ENCODE measurements at places on chromosomes 3 and 15. TPM values are rescaled to one million over a fixed set of nuclear protein-coding genes. Genes with fewer than 3 reads are reported as not detected.
A peak's percentile ranks its signal among the peaks of the same experiment; 100 is the strongest.

DNA sequence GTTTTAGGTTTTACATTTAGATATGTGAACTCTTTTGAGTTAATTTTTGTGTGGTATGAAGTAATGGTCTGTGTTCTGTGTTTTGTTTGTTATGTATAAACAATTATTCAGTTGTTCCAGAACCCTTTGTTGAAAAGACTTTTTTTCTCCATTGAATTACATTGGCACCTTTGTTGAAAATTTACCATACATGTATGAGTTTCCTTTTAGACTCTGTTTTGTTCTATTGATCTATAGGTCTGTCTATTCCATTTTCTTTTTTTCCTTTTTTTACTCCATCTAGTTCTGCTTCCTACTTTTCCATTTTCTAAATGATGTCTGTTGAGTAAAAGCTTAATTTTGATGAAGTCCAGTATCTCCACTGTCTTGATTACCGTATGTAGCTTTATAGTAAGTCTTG lies 31.4 kb downstream of the ARIH2 start:
- no peak for DNase-seq

DNA sequence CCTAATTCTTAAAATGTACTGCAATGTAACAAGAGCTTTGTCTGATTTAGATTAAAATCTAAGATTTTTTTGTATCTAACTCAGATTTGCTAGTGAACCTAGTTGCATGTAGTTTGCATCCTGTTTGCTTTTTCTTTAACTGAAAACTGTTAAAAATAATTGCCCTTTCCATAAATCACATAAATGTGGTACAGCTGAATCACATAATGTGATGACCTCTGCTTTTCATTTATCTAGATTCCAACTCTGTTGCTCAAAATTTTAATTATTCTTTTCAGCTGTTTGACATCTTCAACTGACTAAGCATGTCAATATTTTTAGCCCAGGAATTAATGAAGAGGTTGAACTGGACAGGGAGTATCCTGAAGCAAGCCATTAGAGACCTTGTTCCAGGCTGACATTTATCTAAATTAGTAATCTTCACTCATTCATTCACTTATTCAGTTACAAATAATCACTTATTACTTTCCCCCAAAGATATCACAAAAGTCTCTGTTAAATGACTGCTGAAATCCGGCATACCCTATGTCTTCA lies 101.9 kb upstream of the PLXND1 start:
- no peak for DNase-seq

DNA sequence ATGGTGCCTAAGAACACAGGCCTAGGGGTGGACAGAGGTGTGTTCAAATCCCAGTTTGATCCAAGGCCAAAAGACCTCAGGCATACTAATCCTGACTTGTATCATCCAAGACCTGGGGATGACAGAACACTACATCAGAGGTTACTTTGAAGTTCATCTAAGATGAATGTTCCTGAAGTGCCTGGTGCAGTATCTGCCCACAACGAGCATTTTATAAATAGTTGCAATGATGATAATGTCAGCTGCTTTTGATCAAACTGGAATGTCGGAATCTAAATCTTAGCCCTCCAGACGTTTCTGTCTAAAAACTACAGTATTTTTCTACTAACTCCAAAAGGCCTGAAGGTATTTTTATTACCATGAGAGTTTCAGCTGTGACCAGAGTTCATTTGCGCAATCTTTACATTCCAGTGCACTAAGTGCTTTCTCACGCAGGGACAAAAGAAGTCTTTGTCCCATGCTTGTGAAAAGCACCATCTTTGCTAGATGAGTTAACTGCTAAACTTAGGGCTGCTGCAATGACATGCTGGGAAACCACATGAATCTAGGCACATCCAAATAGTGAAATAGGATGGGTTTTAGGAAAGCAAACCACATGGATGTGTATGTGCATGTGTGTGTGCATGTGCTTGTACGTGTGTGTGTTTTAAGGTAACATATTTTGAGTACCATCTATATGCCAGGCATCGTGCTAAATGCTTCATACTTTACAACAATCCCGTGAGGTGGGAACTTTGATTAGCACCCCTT lies 18.1 kb downstream of the ANXA2 start:
- DNase-seq: peak; percentile 91

- no peak for DNase-seq
Measured at GRCh38 chr15:29682361-29682760, 139.9 kb downstream of the TJP1 start.

Gene ALDH1L1
- 17.1 TPM for total RNA-seq

GRCh38 chr3:141413801-141414689 lies 45.7 kb downstream of the ZBTB38 start:
- DNase-seq: peak; percentile 18

Gene RTP3
- total RNA-seq: not detected

- peak; percentile 14 for DNase-seq
Measured at GRCh38 chr3:169575381-169575780, 88.1 kb downstream of the MECOM start.

DNA sequence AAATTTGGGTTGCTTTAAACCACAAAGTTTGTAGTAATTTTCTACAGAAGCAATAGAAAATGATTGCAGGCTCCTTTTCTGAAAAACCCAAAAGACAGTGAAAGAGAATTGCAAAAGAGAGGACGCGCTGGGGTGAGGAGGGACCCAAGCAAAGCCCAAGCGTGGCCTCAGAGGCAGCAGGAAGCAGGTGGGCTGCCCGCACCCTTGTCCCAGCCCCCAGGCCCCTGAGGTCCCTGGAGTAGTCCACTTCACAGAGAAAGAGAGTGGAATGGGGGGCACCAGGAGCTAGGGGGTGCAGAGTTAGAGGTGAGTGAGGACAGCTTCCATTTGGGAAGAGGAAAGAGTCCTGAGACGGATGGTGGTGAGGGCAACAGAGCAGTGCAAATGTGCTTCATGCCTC lies 11.6 kb downstream of the DNAJB8 start:
- no peak for DNase-seq

DNA sequence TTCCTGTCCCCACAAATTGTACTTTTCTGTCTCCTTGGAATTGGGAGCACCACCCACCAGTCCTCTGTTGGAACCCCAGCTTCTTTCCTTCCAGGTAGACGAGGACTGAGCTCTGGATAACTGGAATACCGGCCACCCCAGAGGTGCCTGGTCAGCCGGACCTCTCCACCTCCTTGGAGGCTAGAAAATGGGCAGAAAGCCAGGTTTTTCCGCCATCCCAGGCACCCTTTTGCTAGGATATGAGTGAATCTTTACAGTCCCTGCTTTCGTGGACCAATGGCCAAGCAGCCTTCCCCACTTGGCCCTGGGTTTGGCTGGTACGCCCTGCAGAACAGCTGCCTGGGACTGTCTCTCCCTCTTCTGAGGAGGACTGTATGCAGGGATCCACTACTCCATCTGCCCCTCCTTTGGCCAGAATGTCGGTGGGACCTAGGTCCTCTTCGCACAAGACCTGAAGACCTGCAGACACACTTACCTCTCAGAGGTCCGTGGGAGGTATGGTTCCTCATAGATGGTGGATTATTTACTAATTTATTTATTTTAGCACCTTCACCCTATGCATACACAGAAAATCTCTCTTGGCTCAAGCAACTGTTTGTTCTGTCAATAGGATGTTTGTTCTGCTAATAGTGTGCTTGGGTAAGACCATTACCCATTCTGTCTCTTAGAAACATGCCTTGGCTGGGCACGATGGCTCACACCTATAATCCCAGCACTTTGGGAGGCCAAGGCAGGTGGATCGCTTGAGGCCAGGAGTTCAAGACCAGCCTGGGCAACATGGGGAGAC lies 8.6 kb upstream of the CHAC1 start:
- DNase-seq: no peak

GRCh38 chr3:133271539-133271938 lies 128.3 kb upstream of the BFSP2 start:
- DNase-seq: no peak

Gene KIF23
- 124 TPM for total RNA-seq

- DNase-seq: no peak
Measured at GRCh38 chr15:43151688-43152087, 18.3 kb downstream of the TMEM62 start.

DNA sequence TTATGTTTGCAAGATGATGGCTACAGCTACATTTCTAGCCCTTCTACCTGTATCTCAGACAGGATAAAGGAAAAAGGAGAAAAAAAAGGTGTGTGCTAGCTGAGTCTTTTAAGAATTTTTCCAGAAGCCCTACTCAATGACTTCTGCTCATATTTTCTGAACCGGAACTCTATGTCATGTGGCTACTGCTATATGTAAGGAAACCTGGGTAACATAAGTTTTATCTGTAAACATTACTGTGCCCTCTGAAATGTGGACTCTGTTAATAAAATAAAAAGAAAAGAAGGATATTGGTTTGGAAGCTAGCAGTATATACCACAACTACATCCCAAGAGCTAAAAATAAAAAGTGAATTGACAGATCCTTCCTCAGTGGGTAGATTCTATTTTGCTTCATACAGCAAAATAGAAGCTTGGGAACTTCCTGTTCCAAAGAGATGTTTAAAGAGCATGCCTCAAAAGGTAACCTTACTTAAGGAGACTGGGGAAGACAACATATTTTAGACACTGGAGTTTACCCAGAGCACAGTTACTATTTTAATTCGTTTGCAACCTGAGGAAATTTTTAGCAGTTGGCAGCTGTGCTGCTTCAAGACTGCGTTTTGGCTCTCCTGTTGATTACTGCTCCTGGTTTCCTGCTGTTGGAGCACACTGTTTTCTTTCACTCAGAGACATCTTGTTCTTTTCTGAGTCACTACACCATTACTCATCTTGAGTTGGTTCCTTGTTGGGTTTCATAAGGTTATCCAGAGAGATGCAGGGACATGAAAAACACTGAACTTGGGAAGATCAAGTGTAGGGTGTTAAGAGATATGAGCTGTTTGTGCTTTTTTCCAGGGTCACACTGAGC lies 280.7 kb downstream of the NFKBIZ start:
- no peak for DNase-seq

DNA sequence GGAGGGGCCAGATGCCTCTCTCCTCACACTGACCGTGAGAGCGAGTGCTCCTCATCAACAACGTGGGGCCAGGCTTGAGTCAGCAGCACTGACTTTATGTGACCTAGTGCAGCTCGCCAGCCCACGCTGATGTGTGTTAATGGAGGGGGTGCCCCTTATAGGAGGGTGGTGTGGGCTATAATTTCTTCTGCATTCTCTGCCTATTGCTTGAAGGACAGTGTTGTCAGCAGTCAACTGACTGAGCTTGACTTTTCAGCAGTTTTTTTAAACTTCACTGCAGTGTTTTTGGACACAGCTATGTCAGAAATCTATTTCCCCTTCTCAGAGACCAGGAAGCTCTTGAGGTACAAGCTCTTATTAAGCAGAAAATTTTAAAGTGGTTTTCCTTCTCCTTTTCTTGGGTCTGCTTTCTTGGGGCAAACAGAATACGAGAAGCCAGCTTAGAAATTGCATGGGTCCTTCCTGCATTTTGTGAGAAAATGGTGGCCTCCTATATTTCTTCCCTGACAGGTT lies 304.8 kb upstream of the CTDSPL start:
- no peak for DNase-seq

GRCh38 chr15:56866803-56867202 lies 51.6 kb upstream of the TCF12 start:
- peak; percentile 60 for DNase-seq

DNA sequence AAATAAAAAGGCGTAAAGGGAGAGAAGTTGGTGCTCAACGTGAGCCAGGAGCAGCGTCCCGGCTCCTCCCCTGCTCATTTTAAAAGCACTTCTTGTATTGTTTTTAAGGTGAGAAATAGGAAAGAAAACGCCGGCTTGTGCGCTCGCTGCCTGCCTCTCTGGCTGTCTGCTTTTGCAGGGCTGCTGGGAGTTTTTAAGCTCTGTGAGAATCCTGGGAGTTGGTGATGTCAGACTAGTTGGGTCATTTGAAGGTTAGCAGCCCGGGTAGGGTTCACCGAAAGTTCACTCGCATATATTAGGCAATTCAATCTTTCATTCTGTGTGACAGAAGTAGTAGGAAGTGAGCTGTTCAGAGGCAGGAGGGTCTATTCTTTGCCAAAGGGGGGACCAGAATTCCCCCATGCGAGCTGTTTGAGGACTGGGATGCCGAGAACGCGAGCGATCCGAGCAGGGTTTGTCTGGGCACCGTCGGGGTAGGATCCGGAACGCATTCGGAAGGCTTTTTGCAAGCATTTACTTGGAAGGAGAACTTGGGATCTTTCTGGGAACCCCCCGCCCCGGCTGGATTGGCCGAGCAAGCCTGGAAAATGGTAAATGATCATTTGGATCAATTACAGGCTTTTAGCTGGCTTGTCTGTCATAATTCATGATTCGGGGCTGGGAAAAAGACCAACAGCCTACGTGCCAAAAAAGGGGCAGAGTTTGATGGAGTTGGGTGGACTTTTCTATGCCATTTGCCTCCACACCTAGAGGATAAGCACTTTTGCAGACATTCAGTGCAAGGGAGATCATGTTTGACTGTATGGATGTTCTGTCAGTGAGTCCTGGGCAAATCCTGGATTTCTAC lies at the start of gene RARB:
Gene RARB (plus strand): TSS at position 322 of the 847 bp plus-strand sequence. CDS start 469 bp downstream, at position 791.
- DNase-seq: peak; percentile 89

Gene NOX5
- total RNA-seq: not detected

DNA sequence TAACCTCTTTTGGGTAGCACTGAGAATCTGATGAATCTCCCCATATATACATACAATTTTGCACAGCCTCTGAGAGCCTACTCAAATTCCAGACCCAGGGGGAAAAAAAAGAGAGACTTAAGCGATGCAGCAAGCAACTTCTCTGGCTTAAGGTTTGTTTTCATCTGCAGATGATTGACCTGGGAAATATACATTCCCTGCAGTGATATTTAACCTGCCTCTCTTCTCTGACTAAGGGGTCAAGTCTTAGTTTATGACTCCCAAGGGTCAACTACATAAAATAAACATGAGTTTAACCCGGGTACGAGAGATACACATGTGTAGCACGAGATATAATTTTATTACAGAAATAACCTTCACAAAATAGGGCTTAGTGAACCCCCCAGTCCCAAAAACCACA lies 737.8 kb downstream of the TUSC7 start:
- no peak for DNase-seq

Gene ACOX2
- 7.2 TPM for total RNA-seq

Gene STRC
- 0.17 TPM for total RNA-seq

GRCh38 chr3:149662240-149662887 lies 4.5 kb upstream of the WWTR1 start:
- peak; percentile 31 for DNase-seq

- DNase-seq: peak; percentile 44
Measured at GRCh38 chr3:65560133-65560532, 478.6 kb downstream of the MAGI1 start.

Gene CLDN18
- not detected for total RNA-seq

DNA sequence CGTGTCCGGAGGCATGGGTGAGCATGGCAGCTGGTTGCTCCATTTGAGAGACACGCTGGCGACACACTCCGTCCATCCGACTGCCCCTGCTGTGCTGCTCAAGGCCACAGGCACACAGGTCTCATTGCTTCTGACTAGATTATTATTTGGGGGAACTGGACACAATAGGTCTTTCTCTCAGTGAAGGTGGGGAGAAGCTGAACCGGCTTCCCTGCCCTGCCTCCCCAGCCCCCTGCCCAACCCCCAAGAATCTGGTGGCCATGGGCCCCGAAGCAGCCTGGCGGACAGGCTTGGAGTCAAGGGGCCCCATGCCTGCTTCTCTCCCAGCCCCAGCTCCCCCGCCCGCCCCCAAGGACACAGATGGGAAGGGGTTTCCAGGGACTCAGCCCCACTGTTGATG lies 49.5 kb downstream of the PGPEP1L start:
- DNase-seq: no peak

Gene CHST13
- total RNA-seq: not detected

Gene EDEM1
- total RNA-seq: 31.4 TPM

Gene CPEB1
- not detected for total RNA-seq

GRCh38 chr3:98434412-98434811 lies 28.6 kb upstream of the OR5K1 start:
- DNase-seq: no peak
